ENCODE measurements at places on chromosomes 6 and 20.

DNA sequence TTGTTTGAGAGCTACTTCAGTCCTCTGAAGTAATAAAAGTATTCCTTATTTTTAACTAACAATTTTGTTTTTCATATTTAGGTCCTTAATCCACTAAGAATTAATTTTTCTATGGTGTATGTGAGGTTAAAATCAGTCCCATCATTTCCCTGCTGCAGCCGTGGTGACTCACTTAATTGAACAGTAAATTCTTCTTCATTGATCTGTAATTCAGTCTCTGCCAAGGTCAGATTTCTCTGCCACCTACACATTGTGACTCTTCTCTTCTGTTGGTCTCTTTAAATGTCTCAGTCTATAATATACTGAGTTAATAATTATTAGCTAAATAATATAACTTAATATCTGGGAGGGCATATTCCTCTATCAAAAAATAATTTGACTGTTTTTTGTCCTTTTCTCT is 262.3 kb downstream of the UTRN start:
- no peak for DNase-seq

- DNase-seq: no peak
Measured at GRCh38 chr6:111631018-111631417, 25.3 kb upstream of the TRAF3IP2 start.

DNA sequence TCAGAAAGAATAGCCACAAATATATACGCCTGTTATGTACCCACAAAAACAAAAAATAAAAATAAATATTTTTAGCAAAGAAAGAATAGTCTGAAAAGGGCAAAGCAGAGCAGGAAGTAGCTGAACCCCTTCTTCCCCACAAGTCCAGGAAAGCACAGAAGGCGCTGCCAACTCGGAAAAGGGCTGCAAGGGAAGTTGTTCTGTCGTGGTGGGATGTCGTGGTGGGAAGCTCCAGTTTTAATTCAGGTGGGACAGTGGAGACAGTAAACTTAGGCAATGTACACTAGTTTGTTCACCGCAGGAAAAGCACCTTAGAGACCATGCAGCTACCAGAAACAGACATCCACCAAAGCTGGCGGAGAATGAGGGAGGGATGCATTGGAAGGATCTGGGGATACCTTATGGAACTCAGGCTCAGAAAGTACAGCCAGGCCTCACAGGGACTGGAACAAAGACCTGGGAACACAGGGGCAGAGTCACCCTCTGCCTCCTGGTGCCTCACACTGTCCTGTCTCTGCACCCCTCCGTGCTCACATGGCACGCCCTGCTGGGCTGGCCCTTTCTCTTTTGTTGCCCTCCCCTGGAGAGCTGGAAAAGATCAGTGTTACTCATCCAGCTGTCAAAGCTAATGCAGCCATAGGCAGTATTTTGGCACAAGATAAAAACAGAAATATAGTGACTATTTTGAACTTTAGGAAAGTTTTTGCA is 3.3 kb upstream of the APMAP start:
- no peak for DNase-seq

GRCh38 chr6:166485651-166486535 is 100.6 kb downstream of the RAMACL start:
- no peak for DNase-seq

- no peak for DNase-seq
Measured at GRCh38 chr20:41405436-41405835, 38.8 kb upstream of the EMILIN3 start.

DNA sequence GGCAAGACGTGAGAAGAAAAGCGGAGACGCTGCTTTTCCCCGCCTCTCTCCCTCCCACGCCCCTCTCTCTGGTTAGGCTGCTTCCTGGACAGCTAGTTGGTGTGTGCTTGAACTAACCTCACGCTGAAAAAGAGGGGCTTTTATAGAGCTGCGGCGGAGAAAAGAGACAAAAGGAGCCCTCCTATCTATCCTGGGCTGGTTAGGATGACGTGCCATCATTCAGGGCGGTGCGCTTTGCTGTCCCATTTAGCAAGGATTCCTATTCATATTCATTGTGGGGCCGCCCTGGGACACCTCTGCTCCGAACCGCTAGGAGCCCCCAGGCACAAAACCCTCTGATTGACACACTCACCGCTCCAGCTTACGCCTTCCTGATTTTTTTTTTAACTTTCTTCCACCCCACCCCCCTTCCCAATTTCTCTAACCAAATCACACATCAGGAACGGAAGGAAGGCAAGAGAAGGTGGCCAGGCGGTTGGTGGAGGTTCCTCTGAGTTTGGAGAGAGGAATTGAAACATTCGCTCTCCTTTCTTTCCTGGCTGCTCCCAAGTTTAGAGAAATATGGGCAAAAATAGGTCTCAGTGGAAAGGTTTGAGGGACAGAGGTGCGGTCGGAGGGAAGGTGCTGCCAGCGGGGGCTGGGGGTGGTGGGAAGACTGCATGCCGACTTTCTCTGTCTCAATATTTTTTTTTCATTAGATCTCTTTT is at the start of gene OLIG3:
OLIG3 (minus strand) TSS at position 114 of the 707 bp plus-strand sequence. CDS start 224 bp downstream, outside the sequence.
- no peak for DNase-seq

- DNase-seq: no peak
Measured at GRCh38 chr6:40634429-40634828, 47.3 kb upstream of the LRFN2 start.
